Naive thymus-derived CD4-positive, alpha-beta T cell (primary cell): ENCODE measurements at places on chromosomes 4 and X. TPM values are rescaled to one million over a fixed set of nuclear protein-coding genes. Genes with fewer than 3 reads are reported as not detected.
A peak's percentile ranks its signal among the peaks of the same experiment; 100 is the strongest.

DNA sequence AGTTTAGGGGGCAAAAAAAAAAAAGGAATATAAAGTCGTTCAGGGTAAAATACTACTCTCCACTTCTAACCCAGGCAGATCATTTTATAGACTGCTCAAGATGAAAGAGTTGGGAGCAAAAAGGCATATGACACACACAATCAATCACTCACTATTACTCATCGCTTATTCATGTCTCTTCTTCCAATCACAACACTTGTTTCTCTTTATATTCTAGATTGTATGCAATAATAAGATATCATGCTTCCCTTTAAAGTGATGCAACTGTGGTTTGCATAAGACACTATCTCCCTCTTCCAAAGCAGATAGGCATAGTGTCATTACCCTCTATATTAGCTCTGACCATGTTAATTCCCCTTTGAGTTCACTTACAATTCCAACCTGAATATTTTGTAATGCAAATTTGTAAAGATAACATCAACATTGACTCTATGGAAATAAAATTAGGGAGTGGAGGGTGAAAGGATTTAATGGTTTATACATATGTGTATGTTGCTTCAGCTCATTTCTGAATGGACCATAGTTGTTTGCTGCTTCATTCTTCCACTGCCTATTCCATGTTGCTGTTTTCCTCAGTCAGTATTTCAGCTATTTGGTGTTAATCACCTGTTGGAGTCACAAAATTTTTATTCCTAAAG, 154.9 kb upstream of the EPHA5 start:
- no peak for DNase-seq

- no peak for DNase-seq
Observed at GRCh38 chr4:3511187-3511586, 21.0 kb downstream of the LRPAP1 start.

GRCh38 chr4:1300466-1301455, 11.1 kb downstream of the MAEA start:
- DNase-seq = no peak

DNA sequence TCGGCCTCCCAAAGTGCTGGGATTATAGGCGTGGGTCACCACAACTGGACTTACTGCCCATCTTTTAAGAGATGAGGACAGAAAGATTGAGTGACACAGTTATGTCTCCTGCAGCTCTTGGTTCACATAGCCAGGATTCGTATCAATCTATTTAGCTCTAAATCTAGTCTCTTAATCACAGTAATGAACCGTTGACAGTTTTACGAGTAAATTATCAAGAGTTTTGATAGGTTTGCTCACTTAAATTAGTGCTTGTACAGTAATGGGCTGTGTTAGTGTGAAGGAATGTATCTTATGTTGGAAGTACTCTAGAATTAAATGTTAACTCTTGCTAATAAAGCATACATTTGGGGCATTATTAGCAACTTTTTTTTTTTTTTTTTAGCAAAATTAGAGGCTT, 105.7 kb downstream of the PTTG2 start:
- DNase-seq = no peak

GRCh38 chr4:175971388-175972179, 94.1 kb upstream of the WDR17 start:
- DNase-seq = no peak

GRCh38 chr4:174420316-174420715, 102.0 kb downstream of the HPGD start:
- DNase-seq = no peak

DNA sequence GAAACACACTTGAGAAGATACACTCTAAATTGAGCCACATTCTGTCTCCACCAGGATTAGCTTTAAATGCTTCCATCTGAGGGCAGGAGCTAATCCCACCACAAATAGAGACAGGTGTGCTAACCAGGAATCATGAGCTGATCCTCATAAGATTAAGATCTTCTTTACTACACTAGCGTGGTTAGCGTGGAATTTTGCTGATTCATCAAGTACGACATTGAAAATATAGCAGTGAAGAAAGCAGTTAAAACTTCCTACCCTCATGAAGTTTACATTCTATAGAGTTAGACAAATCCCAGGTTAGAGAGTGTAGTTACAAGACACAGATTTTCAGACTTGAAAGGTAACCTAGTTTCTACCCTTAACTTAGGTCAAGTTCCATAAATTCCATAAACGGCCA, 5.3 kb upstream of the APELA start:
- no peak for DNase-seq

- no peak for DNase-seq
Observed at GRCh38 chr4:185830263-185830994, 18.4 kb upstream of the SORBS2 start.

DNA sequence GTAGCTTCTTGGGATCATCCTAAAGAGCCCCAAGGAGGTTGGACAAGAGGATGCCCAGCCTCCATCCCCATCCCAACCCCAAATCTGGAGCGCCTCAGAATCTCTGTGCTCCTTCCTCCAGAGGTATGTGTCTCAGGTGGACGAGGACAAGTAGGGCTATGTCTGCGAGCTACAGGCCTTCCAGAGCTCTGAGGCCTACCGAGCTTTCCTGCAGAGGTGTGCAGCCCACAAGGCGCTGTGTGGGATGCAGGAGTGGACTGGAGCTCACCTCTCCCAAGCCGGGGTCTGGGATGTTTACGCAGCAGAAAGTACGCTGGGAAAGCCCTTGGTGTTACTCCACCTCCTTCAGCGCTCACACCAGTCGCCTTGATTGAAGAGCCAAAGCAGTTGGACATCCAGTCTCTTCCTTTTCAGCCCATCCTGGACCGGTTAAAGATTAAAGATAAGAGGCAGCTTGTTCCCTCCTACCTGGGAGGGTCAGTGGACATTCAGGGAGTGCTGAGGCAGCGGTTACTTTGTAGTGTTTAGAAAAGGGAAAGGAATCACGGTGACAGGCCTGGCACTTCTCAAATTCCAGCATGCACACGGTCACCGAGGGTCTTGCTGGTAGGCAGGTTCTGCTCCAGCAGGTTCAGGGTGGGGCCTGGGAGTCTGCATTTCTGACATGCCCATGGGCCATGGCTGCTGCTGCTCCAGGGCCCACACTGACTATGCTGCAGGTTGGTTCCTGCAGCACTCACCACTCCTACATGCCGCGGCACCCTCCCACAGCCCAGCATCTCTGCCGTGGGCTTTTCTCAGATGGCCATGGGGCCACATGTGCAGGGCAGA, 29.5 kb upstream of the JAKMIP1 start:
- no peak for DNase-seq

DNA sequence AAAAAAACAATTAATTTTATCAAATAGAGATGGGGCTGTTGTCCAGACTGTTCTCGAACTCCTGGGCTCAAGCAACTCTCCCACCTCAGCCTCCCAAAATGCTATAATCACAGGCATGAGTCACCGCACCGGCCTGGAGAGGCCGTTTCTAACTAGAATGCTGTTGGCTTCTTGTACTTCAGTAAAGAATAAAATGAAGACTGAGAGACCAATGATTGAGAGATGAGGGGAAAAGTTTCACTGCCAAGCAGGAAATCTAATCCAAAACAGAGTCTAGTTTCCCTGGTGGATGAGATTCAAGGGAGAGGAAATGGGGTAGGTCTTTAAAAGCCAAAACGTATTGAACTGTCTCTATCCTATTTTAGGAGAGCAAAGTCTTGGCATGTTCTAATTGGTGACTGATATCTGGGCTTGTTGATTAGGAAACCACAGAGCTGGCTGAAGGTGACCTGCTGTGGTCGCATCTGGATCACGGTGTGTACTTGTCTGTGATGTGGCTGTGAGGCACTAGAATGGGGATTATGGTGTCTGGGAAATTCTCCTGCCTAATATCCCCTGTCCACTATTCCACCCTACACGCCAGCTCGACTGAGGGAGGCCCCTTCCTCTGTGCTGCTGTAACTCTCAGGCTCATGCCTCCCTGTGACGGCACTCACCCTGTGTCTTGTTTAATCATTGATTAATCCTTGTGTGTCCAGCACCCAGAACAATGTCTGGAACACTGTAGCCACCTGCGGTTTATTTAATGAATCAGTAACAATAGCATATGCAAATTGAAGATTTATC, 15.0 kb upstream of the TRIM2 start:
- DNase-seq = no peak

- DNase-seq = no peak
Observed at GRCh38 chrX:41145920-41146608, 60.8 kb downstream of the USP9X start.

GRCh38 chr4:121219227-121219626, 55.1 kb upstream of the TNIP3 start:
- no peak for DNase-seq

DNA sequence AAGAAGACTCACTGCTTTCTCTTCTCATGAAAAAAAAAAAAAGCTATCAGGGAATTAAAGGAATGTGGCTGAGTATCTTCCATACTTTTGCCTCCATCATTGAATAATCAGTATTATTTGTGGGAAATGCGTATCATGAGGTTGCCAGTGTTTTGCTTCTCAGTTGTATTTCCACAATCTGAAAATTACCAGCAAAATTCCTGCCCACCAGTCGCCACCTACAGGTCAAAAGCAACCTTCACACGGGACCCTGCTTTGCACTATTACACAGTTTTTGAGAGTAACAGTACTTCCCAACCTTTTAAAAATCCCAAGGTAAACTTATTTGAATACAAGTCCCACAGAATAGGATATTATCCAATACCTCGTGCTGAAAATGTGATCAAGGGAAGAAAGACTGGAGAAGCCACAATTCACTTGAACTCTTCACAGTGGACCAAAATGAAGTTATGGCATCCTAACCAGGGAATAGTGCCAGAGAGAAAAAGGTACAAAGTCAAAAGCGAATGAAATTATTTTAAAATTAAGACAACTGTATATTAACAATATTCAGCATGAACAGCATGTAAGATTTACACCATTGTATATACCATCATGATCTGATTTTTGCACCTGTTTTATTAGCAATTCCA, 30.4 kb downstream of the PGRMC1 start:
- DNase-seq = no peak

- DNase-seq = peak; percentile 5
Observed at GRCh38 chr4:145019346-145019745, 78.7 kb downstream of the ANAPC10 start.

DNA sequence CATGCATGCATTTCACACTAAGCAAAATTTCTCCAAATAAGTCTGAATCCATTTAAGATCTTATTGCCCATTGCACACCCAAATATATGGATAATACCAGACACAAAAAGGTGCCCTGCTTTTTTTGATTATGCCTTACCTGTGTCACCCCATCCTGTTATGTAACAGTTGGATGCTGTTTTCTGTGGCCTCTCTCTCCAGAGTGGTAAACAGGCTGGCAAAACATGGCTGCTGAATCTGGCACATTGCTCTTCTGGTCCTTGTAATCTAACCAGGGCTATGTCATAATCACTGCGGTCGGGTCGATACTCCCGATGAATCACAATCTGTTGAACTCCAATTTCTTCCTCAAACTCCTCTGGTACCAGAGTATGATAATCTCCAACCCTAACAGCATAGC, 70.1 kb downstream of the PRSS12 start:
- no peak for DNase-seq

GRCh38 chrX:39174772-39175417, 373.6 kb downstream of the MID1IP1 start:
- DNase-seq = peak; percentile 9

DNA sequence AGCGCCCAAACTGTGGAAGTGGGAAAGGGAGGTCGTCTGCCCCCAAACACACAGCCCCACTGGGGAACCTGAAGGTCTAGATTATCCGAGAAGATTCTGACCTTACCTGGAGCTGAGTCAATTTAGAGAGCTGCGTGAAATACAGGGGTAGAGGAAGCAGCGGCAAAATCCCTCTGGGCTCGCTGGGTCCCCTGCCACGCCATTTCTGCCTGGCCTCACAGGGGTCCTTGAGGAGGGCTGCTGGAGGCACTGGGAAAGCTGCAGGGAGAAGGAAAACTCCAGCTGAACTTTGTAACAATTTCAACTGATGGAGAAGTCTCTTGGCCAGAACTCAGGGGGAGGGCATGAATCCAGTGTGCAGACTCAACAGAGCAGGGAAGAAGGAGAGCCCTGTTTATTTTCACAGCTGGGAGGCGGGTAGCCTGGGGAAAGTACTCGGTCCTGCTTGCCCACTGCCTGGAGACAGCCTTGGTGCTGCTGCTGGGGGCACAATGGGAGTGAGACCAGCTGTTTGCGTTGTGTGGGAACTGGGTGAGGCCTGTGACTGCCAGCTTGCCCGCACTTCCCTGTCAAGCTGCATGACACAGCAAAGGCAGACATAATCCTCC, 93.2 kb upstream of the MAPK10 start:
- no peak for DNase-seq

DNA sequence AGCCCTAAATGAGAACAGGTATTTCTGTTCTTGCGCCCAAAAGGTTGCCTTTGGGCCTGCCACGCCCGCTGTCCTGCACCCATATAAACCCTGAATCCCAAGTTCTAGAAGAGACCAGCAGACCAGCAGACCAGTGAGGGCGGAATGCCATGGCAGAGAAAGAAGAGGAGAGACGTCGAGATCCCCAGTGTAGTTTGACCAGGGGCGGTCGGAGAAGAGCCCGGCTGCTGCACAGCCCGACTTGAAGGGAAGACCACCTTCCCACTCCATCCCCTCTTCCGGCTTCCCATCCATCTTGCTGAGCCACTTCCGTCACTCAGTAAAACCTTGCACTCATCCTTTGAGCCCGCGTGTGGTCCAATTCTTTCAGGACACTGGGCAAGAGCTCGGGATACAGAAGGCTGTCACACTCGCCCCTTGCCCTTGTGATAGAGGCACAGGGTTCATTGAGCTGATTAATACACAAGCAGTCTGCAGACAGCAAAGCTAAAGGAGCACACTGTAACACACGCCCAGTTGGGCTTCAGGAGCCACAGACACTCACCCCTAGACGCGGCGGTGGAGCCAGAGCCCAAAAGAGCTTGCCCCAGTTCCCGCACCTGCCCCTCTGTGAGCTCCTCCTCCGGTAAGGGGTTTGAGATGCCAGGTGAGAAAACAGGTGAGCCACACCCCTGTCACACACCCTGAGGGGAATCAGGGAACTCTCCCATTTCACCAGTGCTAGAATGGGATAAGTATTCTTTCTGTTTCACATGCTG, 230.8 kb downstream of the PCDH10 start:
- DNase-seq = no peak

DNA sequence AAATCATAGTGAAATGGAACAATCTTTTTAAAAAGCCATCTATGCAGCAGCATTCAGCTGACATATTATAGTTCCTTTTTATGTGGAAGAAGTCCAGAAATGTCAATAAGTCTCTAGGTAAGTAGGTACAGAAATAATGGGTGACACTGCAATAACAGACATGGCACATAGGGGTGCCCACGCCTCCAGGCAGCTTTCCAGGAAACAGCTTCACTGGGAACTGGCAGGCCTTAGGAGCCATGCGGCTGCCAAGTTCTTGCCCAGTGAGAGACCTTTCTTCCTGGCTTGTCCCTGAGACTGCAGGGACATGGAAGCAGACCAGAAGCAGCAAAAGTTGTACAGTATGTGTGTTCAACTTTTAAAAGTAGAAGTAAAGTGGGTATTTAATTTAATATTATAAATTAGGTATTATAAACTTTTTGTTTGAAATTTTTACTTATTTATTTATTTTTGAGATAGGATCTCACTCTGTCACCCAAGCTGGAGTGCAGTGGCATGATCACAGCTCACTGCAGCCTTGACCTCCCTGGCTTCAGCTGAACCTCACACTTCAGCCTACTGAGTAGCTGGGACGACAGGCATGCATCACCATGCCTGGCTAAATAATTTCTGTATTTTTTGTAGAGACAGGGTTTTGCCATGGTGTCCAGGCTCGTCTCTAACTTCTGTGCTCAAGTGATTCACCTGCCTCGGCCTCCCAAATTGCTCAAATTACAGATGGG, 12.1 kb upstream of the ETNPPL start:
- DNase-seq = no peak

NDNF gene
- not detected for total RNA-seq

ADH1B gene
- not detected for total RNA-seq

GRIPAP1 gene
- 108 TPM for total RNA-seq

VSIG4 gene
- total RNA-seq = 1.8 TPM

APELA gene
- not detected for total RNA-seq

RENBP gene
- 22.2 and 24.7 TPM in 2 replicates for total RNA-seq

TENM3 gene
- not detected in 2 replicates for total RNA-seq
